ENCODE measurements at places on chromosomes 5 and 9. TPM values are rescaled to one million over a fixed set of nuclear protein-coding genes. Genes with fewer than 3 reads are reported as not detected.

- no peaks in the 10 kb centered on the region for H3K36me3 ChIP-seq
- no peak overlapping the region for H3K4me3 ChIP-seq
- no peak for DNase-seq
Observed at GRCh38 chr9:131743501-131743900, 3.6 kb upstream of the RAPGEF1 start.

- H3K27me3 ChIP-seq, result no peaks in the 10 kb centered on the region
- H3K4me1 ChIP-seq, result peaks cover 9% of the 10 kb centered on the region
- H3K36me3 ChIP-seq, result no peaks in the 10 kb centered on the region
- DNase-seq, result no peak
- H3K4me3 ChIP-seq, result no peak overlapping the region
Observed at GRCh38 chr9:121577166-121577565, 74.3 kb upstream of the DAB2IP start.

The PIK3R1 gene
- 44.9 TPM for total RNA-seq

The ANKRD18A gene
- total RNA-seq, result 15.4 TPM

The CCL21 gene
- 62.7 TPM for total RNA-seq

Measured in transverse colon (tissue), 4 donors.